ENCODE measurements at places on chromosomes 11 and 22. TPM values are rescaled to one million over a fixed set of nuclear protein-coding genes. Genes with fewer than 3 reads are reported as not detected.

- DNase-seq, result no peak
Observed at GRCh38 chr22:46043816-46044620, 67.1 kb upstream of the WNT7B start.

DNA sequence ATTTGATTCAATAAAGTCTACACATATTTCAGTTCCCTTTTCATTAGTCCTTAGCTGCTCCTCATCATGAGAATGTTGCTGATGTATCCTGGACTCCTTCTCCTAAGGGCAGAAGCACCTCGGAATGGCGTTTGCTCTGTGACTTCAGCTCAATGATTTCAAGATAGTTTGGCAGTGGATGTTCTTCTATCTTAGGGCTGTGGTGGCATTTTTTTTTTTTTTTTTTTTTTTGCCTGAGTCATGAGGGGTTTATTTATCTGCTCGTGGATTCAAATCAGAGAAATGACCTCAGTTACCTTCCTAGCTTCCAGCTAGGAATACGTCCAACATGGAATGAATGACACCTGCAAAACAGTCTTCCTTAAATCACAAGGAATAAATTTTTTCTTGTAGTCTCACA is 220.0 kb upstream of the ZBED5 start:
- DNase-seq, result no peak

GRCh38 chr11:74543991-74544390 is 48.4 kb upstream of the POLD3 start:
- DNase-seq, result no peak

- DNase-seq, result no peak
Observed at GRCh38 chr11:120564573-120565311, 53.2 kb downstream of the GRIK4 start.

- DNase-seq, result no peak
Observed at GRCh38 chr11:85044911-85045310, 582.2 kb downstream of the DLG2 start.

- no peak for DNase-seq
Observed at GRCh38 chr11:126357969-126358762, 2.7 kb downstream of the ST3GAL4 start.

DNA sequence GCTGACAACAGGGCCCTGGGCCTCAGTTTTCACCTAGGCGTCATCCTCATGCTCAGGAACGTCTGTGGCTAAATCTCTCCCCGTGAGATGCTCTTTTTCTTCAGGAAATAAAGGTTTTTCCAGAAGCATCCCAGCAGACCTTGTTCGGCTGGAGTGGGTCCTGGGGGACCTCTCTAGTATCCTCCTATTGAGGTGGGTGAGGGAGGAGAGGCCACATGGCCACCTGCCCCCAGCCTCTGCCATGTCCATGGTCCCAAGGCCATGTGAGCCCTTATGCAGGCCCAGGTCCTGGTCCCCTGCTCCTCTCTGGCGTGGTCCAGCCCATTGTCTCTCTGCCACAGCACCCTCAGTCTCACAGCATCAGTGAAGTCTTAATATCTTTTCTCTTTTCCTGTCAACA is 22.0 kb downstream of the ALG12 start:
- DNase-seq, result no peak

GRCh38 chr11:120337355-120338106 is 1.3 kb downstream of the ARHGEF12 start:
- DNase-seq, result no peak

GRCh38 chr22:46242076-46242475 is 8.0 kb downstream of the CDPF1 start:
- no peak for DNase-seq

GRCh38 chr11:8250981-8251615 is 12.6 kb downstream of the LMO1 start:
- DNase-seq, result no peak

DNA sequence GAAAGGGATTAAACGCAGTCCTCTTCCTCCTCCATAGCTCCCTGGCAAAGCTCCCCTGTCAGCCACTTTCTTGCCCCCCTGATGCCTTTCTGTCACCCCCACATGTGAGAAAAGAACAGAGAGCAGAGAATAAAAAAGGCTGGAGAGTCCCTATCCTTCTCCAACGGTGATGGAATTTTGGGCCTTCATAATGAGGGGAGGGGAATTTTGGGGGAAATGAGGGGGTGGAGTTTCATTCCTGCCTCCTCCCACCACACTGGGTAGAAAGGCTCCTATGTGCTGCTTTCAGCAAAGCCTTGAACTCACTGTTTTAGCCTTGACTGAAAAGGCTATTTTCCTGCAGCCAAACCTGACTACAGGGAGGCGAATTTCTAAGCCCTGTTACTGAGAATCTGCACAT is 59.3 kb downstream of the C11orf58 start:
- DNase-seq, result no peak

- DNase-seq, result no peak
Observed at GRCh38 chr11:6480299-6480914, 724 bp downstream of the ARFIP2 start.

CRACR2B gene
- polyA plus RNA-seq, result 20.8 TPM

GUCD1 gene
- 92.4 TPM for polyA plus RNA-seq

LGR4 gene
- polyA plus RNA-seq, result 128 TPM

SMTN gene
- polyA plus RNA-seq, result 57.4 TPM

C11orf97 gene
- polyA plus RNA-seq, result not detected

Data from left renal cortex interstitium (tissue), 4 donors.